ENCODE measurements at places on chromosomes 7 and 10.

DNA sequence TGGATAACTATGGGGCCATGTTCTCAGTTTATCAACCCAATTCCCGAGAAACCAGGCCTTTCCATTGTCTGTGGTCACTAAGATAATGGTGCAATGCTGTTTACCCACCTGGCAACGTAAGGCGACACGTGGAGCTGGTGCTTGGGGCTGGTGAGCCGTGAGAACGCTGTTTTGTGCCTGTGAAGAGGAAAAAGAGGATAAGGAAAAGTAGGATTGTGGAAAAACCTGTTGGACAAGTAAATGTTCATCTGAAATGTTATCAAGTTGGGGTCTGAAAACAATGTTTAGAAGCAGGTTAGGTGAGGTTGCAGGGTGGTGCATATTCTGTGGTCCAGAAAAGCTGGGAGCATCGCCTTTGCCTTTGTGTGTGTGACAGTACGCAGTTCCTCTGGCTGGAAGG, 88.5 kb downstream of the PPP1R17 start:
- DNase-seq: no peak

- no peak for DNase-seq
Observed at GRCh38 chr7:151148319-151149259, 18.9 kb downstream of the GBX1 start.

GRCh38 chr7:77413128-77413527, 3.0 kb downstream of the GSAP start:
- DNase-seq: no peak

- DNase-seq: no peak
Observed at GRCh38 chr10:83765731-83766130, 373.6 kb upstream of the GHITM start.

- DNase-seq: no peak
Observed at GRCh38 chr10:71260622-71261325, 48.4 kb downstream of the UNC5B start.

- DNase-seq: no peak
Observed at GRCh38 chr10:72762042-72762441, 70.1 kb downstream of the MCU start.

DNA sequence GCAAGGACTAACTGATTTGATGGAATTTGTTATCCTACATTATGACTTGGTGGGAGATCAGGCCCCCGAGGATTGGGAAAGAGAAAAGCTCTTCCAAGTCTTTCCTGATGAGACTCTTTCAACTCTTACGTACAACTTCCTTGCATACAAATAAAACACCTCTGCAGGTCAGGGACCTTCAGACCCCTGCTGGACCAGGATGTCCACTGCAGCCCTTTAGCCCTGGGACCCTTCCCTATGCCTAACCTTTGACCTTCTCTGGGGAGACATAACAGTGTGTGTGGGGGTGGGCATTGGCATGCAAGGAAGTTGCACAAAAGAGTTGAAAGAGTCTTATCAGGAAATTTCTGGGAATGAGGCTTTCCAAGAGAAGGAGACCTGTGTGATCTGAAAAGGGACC, 859.4 kb downstream of the TYW1 start:
- no peak for DNase-seq

DNA sequence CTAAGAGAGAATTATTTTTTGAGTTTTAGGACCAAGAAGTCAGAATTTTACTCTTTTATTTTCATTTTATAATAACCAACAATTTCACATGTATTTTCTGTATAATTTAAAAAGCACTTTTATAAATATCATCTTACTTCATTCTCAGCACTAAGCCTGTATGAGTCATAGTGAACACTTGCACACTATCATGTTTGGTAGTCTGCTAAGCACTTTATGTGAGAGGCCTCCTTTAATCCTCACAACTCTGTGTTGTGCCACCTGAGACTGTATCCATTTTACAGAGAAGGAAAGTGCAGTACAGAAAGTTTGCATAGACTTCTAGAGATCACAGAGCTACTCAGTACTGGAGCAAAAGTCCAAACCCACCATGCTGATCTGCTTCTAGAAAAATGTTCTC, 939.6 kb downstream of the NRG3 start:
- DNase-seq: no peak

DNA sequence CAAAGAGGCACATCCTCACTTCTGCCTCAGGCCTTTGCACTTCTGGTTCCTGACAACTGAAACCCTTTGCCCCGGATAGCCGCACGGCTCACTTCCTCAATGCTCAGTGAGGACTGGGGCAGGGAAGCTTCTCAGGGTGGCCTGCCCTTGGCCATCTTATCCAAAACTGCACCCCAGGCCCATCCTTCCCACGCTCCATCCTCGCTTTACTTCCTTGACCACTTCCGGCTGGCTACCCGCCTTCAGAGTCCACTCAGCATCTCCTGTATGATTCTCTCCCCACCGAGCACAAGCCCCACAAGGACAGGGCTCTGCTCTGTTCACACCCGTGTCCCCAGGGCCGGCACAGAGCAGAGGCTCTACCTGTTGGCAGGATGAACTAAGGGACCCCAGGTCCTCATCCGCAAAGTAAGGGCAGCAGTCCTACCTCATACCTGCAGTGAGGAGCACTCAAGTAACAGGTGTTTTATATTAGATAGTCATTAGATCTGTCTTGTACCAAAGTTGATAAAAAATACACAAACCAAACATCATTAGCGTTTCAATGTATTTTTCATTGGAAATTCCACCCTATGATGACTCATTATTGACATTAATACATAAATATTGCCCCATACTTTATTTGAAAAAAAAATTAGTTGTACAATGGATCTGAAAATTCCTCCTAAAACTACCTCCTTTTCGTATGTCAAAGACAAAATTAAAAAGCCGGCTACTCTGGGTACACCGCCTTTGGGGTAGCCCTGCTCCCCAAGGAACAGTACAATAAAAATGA, 35.0 kb downstream of the GNA12 start:
- DNase-seq: no peak

DNA sequence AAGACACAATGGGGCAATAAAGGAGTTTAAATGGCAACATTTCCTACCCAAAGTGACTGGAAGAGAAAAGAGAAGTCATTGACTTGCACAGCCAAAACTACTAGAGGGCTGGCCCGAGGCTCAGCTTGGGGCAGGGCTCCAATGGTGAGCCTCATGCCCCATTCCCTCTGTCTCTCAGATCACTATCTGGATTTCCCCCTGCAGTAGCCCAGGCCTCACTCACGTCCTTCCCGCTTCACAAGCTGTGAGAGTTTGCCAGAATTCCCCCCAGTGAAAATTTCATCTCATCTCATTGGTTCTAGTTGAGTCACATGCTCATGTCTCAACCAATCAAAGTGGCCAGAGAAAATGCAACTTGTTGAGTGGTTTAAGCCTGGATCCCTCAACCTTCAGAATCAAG, 181.3 kb downstream of the WDR11 start:
- DNase-seq: no peak

DNA sequence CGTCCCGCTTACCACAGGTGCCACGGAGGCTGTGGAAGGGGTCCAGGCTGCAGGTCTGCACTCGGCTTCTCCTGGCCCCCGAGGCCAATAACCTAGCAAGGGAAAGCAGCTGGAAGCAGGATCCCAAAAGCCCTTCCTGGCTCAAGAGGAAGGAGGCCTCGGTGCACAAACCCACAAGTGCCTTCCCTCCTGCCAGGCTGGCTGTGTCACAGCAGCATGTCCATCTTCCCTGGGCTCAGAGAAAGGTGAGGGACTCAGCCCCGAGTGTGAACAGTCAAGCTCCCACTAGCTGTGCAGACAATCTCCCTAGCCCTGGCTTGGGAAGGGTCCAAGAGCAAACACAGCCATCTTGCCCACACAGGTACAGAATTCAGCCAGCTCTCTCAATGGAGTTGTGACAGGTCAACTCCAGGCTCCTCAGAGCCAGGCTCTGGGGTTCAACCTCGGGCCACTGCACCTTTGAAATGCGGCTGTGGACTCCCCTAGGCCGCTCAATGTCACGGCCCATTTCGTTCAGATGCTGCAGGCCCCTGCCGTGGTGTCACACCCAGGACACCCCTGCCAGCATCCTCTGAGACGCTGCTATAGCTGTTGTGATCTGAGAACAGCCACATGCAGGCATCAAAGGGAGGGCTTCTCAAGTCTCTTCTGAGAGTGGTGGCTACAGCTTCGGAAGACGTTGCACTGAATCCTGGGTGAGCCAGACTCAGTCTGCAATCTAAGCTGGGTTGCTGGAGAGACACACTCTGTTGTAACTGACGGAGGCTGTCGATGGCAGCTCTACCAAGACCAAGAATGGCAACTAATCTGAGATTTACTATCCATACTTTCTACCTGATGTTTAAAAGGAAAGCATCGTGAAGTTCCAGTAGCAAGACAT, 137.9 kb downstream of the DIP2C start:
- no peak for DNase-seq

- no peak for DNase-seq
Observed at GRCh38 chr10:94757916-94758315, 4.6 kb upstream of the CYP2C19 start.

DNA sequence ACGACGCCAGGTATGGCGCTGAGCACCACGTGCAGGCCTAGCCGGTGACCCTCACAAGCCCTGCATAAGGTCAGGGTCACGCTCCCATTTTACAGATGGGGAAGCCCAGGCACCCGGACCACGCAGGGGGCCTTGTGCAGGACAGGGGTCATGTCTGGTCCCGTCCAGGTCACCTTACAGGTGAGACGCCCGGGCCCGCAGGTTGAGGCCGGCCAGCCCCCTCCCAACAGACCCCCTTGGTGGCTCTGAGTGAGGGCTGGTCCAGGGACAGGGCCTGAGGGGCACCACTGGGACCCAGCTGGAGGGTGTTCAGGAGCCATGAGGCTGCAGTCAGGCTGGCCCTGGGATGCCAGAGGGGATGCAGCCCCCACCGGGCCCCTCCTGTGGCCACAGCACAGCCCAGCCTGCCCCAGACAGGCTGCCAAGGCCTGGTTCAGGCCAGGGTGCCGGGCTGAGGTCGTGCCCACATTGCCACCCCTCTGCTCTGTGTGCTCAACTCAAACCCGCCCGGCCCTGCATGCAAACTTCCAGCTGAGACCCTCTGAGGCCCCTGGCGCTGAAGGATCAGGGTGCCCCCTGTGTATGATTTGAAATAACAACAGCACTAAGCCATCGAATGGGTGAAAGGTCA, 69.0 kb downstream of the PWWP2B start:
- DNase-seq: no peak

GRCh38 chr7:19617901-19618300, 90.9 kb downstream of the POLR1F start:
- no peak for DNase-seq

GRCh38 chr7:149074116-149074885, 16.2 kb downstream of the ZNF786 start:
- DNase-seq: no peak

GRCh38 chr10:32005050-32005449, 51.2 kb downstream of the KIF5B start:
- DNase-seq: no peak

DNA sequence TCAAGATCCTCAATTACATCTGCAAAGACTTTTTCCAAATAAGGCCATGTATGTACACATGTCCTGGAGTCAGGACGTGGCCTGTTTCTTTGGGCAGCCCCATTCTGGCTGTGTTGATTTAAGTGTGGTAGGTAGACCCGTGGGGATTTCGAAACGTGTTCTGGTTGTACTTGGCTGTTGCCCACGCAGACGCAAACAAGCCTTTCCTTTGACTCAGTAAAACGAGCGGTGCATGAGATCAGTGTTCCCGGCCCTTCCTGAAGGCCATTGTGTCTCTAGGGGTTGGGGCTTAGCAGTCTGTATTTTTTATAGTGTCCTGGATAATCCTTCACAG, 64.8 kb upstream of the DNAJB6 start:
- no peak for DNase-seq

GRCh38 chr7:6640246-6640721, 3.2 kb downstream of the ZNF316 start:
- no peak for DNase-seq

DNA sequence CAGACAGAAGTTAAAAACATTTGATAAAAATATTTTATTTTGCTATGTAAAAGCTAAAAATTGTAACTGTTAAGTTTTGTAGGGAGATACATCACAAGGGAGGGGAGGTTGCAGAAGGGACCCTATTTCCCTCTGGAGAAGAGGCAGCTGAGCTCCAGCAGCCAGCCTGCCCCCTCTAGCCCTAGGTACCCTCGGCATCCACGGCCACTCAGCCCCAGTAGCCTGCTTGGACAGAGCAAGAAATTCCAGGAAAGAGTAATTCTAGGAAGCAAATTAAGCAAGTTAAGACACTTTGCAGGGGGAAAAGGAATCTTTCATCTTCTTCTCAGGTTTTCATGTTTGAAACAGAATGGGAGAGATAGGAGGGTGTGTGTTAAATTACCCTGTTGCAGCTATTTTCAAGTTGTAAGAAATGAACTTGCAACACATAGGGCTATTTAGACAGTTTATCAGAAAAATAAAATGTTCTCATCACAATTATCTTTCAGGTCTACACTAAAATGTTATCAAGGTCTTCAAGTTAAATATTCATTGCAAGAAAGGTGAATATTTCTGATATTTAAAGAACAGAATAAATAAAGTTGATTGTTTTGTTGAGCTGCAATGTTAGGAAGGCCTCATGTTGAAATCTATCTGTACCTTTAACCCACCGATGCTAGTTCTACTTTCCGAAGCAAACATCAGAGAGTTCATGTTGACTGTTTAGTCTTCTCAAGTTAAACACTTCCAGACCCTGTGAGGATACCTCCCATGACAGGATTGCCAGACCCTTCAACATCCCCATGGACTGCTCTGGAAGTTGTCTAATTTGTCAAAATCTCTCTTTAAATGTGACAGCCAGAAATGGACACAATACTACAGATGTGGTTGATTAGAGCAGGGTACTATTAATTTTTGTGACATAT, 5.5 kb downstream of the SGCE start:
- no peak for DNase-seq

GRCh38 chr10:86670290-86670811, 2.0 kb downstream of the LDB3 start:
- DNase-seq: no peak

- no peak for DNase-seq
Observed at GRCh38 chr7:64884913-64885370, 18.1 kb upstream of the ZNF273 start.

DNA sequence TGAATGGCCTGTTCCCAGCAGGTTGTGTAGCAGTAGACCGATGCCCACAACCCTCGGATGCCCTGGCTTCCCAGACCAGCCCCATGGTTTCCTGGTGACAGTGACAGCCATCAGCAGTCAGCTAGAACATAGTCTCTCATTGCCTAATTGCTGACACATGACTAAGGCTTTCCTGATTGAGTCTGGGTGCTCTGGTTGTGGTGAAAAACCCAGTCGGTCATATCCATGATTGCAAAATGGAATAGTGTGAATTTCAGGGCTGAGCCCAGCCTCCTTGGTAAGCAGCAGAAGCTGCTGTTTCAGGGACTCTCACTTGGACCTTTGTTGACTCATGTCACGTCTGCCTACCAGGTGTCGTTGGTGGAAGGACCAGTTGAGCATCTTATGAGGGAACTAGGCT, 36.6 kb downstream of the POR start:
- no peak for DNase-seq

- DNase-seq: no peak
Observed at GRCh38 chr10:63611078-63611477, 89.9 kb downstream of the REEP3 start.

DNA sequence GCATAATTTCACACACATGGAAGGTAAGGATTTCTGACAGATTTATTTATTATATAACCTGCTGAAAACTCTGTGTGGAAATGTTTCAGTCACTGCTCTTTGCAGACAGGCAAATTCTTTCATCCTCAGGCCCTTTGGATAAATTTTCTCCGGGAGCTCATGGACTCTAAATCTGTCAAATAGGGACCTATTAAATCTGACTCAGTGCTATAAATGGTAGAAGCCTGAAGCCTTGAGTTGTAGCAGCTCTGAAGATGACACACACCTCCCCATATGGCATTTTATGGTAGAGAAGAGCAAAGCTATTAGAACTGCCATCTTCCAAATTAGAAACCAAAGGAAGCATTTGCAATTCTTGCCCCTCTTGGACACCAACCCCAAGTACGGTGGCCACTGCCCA, 808.7 kb downstream of the XPNPEP1 start:
- DNase-seq: no peak

- no peak for DNase-seq
Observed at GRCh38 chr10:7424315-7424714, 13.5 kb upstream of the SFMBT2 start.

All from stimulated activated CD4-positive, alpha-beta T cell treated with anti-CD3 and anti-CD28 coated beads, Interleukin-15, amount 100 ng/mL, for 1 hour (primary cell).